ENCODE measurements at places on chromosomes 1 and 21.

DNA sequence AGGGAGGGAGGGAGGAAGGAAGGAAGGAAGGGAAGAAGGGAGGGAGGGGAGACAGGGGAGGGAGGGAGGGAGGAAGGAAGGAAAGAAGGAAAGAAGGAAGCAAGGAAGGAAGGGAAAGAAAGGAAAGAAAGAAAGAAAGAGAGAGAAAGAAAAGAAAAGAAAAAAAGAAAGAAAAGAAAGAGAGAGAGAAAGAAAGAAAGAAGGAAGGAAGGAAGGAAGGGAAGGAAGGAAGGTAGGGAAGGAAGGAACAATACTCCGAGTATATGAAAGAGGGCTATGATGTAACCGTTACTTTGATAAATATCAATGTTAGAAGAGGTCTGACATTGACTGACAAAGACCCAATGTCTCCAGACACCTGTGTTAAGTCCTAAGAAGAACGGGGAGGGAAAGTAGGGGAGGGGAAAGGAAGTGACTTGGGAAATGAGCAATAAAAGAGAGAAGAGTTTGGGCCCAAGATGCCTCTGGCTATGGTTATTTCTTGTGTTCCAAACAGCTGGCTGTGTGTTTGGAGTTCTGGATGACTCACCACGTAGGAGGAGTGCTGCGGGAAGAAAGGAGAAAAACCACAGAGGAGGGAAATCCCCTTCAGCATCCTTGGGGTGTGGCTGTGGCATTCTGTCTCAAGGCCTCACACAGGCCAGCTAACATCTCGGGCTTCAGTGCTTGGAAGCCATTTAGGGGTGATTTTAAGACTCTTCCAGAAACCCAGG is 37.0 kb upstream of the RXRG start:
- no peak for DNase-seq

- no peak for DNase-seq
These were observed 10.2 kb downstream of the PHGDH start for GRCh38 chr1:119721896-119722295.

DNA sequence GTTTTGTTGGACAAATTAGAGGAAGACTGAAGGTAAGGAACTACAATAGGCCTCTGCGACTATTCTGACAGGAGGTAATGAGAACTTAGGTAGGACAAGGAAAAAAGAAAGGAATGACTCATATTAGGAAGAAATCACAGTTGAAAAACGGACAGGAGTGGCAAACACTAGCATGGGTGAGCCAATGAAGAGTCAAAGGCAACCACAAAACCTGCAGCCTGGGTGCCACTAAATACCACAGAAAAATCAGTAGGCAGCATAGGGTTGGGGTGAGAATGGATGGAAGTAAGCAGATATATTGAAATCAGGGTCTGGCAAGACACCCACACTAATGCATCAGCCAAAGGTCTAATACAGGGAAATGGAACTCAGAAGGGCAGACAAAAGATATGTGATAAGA is 10.0 kb downstream of the RBM34 start:
- DNase-seq, result no peak

DNA sequence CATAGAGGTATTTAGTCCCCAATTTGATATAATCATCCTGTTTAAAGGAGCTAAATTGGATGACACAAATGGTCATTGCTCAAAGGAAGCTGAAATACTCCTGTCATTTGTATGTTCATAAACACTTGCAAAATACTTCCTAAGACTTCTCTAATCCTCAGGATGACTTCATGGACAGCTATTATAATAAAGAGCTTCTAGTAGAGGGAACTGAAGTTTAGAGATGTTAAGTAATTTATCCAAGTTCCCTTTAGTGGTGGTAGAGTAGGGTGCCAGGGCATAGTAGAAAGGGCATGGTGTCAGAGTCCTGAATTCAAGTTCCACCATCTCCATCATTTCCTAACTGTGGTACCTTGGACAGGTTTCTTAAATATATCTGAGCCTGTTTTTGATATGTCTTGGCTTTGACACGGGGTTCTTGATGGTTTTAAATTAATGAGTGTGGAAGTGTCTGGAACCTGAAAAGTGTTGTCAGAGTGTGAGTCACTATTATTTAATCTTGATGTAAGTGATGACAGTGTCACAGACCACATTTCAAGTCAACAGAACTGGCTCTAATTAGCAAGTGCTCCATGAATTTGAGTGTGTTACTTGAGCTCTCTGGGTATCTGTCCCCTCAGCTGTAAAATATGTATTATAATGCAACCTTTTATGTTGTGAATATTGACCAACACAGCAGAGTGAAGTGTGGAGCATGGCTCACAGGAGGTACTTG is 12.1 kb upstream of the GBP6 start:
- no peak for DNase-seq

DNA sequence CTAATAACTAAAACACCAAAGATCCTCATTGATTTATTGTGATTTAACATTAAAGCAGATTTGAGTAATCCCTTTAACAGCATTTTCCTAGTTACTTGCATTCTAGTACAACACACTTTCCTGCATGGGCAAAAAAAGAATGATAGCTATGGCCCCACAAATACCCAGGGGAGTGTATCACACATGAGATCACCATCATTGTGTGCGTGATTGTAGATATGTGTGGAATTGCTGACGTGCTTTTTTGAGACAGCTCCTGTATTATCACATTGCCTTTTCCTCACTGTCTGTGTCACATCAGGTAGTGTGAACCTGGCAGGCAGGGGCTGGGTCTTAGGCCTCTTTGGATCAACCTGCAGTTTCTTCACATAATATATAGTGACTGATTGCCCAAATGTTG is 48.5 kb upstream of the SAMD13 start:
- no peak for DNase-seq

DNA sequence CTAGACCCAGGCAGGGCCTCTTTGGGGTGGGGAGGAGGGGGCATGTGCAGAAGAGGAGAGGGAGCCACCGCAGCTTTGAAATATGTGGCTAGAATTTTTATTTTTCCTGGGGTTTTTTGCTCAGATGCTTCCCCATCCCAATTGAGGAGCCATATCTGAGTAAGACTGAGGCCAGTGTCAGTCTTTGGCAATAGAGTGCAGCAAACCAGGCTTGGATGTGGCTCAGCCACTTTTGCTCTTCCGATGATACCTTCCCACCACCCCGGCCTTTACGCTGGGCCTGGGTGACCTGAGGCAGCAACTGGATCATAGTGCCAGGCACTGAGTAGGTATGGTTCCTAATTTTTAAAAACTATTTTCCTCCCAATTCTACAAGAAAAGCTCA is 36.9 kb downstream of the KIAA1614 start:
- DNase-seq, result no peak

DNA sequence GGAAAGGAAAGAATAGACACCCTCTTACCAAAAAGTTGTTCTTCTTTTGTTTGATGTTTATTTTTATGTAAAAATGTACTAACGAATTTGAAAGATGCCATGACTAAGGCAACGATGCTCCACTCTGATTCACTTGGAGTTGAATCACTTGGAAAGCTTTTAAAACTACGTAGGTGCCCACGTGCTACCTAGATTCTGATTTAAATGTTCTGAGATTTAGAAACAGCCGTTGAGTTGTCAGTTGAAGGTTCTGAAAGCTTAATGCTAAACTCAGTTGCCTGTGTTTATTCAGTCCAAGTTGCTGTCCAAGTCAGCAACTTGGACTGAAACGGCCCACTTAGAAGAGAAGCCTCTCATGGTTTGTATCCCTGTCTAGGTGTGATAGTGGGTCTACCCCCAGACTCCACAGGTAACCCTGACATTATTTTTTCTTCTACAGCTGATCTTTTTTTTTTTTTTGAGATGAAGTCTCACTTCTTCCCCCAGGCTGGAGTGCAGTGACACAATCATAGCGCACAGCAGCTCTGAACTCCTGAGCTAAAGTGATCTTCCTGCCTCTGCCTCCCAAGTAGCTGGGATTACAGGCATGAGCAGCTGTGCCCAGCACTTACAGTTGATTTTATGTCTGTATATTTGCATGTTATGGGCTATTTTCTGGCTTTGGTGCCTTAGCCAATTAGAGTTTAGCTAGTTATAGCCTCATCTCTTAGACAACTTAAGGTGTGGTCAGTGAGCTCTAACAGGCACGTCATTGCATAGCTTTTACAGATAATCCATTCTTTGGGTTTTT is 1.4 kb upstream of the VAMP4 start:
- DNase-seq, result no peak

- no peak for DNase-seq
These were observed 59.0 kb upstream of the PGD start for GRCh38 chr1:10339815-10340214.

GRCh38 chr1:73162564-73162963 is 880.2 kb upstream of the NEGR1 start:
- DNase-seq, result no peak

- no peak for DNase-seq
These were observed 25.4 kb upstream of the ALDH4A1 start for GRCh38 chr1:18927654-18928272.

DNA sequence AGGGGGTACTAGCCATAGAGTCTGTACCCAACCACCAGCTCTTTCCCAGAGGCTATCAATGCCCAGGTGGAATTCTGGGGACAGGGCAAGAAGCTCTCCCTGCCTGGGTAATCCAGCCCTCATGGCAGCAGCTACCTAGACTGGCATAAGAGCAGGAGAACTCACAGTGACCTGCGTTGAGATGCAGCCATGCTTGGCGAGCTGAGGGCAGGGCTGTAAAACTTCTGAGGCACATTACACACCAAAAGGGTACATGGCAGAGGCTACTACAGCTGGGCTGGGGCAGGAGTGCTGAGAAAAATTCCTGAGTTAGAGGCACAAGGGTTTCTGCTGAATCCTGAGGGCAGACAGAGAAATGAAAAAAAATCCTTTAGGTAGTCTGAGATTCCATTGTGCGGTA is 927.9 kb upstream of the B3GALT2 start:
- DNase-seq, result no peak

DNA sequence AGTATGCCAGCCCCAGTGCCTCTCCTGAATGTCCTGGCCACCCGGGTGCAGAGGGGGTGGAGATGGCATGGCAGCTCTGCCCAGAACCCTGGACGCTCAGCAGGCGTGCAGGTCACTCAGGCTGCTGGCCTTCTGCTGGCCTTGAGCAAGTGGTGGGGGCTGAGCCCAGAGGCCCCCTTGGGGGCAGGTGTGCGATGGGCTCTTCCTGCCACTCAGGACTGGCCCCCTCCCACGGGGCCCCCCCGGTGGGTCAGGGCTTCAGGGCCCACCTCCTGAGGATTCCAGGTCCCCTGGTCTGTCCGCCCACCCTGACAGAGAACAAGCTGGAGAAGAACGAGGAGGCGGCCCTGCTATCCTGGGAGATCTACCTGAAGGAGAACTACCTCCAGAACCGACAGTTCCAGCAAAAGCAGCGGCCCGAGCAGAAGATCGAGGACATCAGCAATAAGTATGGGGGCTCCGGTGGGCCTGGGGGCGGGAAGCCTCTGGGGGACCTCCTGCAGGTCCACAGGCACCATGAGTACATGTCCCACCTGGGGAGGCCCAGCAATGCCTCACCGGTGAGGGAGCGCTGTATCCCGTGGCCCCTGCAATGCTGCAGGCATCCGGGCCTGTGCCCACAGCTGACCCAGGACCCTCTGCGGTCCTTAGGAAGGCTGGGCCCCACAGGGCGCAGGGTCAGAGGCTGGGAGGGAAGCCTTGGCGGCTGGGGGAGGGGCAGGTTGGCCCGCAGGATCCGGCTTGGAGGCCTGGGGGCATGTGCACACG is 37.0 kb upstream of the LRRC3 start:
- no peak for DNase-seq

DNA sequence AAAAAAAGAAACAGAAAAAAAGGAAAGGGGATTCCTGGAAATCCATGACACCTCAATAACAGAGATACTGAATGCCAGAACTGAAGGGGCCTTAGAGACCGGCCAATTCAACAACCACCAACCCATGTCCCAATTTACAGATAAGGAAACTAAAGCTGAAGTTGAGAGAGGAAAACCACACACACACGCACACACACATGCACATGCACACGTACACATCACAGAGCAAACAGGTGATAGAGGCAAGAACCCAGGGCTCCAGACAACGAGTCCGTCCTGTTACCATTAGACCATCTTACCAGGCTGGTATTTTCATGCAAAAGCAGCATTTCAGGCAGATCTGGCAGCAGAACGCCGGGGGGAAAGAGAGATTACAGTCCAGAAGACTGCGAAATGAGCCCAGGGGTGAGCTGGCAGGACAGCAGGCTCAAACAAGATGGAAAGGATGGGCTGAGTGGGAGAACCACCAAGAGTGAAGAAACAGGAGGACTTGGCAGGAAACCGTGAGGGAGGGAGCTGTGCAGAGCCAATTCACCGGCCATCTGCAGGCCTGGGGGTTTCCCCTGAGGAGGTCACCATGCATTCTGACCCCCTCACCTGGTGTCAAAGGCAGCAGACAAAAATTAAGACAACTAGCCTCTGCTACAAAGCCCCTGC is 43.5 kb downstream of the PAFAH2 start:
- DNase-seq, result no peak

DNA sequence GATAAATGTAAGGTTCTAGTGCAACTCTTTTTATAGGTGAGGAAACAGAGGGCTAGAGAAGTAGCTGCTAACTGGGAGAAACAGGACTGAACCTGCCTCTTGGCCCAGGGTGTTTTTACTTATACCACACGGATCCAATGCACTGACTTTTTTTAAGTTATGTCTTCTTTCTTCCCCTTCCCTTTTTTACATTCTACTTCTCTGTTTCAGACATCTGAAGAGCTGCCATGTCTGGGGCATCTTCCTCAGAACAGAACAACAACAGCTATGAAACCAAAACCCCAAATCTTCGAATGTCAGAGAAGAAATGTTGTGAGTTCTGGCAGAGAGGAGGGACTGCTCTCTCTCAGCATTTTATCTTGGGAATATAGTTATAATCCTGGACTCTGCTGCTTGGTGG is 1.4 kb downstream of the PFKFB2 start:
- no peak for DNase-seq

- DNase-seq, result no peak
These were observed 22.3 kb downstream of the RCOR3 start for GRCh38 chr1:211281320-211282022.

Measured in liver (tissue), 10 donors.